NCI-H1694 (cell line): ENCODE measurements at places on chromosomes 3 and 15.

GRCh38 chr3:65303431-65303830 lies 615.6 kb upstream of the ADAMTS9 start:
- DNase-seq, result no peak

- DNase-seq, result no peak
Observed at GRCh38 chr3:158718490-158719170, 13.6 kb downstream of the RARRES1 start.

DNA sequence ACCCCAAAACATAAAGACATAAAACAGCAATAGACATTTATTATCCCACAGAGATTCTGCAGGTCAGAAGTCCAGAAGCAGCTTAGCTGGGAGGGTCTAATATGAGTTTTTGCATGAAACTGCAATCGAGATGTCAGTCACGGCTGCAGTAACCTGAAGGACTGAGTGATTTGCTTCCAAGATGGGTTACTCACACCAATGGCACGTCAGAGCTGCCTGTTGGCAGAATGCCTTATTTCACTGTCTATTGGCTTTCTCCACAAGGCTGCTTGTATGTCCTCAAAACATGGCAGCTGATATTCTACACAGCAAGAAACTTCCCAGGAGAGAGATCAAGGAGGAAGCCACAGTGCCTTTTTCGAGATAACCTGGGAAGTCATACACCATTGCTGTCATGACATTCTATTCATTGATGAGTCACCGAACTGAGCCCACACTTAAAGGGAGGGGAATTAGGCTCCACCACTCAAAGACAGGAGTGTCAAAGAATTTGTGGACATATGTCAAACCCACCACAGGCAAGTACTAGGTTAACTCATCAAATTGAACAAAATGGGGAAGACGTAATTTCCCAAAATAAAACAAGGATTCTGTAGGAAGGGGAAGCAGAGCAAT lies 122.2 kb downstream of the SYNPR start:
- no peak for DNase-seq

DNA sequence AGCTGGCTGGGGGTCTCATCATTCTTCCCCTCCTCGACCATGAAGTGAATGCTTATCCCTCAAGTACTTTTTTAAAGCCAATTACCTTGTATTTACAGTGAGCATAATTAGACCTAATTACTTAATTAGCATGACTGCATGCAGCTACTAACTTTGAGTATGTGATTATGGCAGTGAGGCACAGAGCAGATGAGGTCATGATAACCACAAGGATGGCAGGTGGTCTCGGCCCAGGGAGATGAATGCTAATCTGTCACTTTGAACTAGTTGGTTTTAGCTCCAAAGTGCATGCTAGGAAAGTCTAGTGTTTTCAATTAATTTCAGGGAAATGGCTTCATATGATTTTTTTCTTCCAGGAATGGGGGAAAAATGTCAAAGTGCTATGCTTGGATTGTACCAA lies 233.8 kb downstream of the NTRK3 start:
- peak; percentile 12 for DNase-seq

DNA sequence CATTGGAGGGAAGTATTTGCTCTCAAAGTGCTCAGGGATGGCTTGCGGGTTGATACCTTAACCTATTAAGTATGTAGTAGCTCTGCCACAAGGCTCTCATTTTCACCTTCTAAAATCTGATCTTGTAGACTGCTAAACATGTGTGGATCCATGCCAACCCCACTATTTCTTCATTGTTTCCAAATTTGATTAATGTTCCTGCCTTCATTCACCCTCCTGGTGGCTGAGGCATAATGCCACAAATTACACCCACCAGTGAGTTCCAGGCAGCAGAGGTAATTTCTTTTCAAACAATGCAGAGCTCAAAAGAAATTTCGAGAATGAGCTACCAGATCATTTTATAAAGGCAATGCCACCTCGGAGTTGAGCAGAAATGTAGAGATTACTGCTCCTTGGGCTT lies 71.0 kb downstream of the EDEM1 start:
- DNase-seq, result no peak

DNA sequence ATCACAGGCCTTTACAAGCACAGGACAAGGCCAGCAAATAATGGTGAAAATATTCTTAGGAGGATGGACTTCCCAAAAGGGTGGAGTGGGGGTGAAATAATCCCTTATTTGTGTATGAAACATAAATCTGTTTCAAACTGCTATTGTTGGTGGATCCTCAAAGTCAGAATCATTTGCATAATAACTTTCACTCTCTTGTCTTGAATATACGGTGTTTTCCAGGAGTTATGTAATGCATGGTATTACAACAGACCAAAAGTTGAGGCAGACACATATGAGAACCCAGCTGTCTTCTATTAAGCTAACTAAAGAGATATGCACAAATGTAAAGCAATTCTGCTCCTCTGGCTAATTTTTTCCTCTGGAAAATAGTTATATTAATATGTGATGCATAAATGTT lies 57.7 kb downstream of the PRTG start:
- DNase-seq, result no peak

- no peak for DNase-seq
Observed at GRCh38 chr3:116877968-116878367, 168.4 kb downstream of the TUSC7 start.

GRCh38 chr3:100947119-100947518 lies 46.1 kb downstream of the ABI3BP start:
- no peak for DNase-seq

DNA sequence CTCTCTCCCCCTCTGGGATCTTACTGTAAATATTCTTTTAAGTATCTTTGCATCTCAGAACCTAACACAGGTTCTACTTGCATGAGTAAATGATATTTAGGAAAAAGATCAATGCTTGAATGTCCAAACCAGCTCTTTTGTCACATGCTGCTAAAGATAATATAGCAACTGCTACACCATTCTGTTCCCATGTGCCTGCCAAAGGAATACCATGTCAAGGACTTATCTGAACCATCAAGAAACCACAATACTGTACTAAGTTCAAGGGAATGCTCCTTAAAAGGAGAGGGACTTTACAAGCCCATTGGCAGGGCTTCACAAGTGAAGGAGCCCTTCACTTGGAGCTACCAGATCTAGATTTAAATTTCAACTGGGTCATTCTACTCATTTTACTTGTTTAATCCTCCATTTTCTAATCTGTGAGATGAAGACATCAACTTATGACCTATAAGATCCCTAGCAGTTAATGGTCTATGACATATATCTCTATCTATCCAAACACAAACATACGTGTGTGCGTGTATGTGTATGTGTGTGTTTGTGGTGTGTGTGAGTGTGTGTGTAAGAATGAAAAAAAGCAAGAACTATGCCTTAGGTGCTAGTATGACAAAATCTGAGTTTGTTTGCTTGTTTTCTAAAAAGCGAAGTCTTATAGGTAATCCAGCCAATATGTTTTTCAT lies 13.0 kb upstream of the SEC62 start:
- DNase-seq, result no peak

DNA sequence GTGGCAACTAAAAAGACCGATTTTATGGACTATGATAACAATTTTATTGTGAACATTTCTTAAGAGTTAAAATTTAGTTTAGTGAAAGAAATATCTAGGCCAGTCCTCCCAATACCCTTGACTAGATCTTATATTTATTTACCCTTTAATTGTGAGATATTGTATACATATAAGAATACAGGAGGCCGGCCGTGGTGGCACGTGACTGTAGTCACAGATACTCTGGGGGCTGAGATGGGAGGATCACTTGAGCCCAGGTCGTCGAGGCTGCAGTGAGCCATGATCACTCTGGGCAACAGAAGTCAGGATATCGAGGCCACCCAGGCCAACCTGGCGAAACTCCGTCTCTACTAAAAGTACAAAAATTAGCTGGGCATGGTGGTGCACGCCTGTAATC lies 756 bp upstream of the RMDN3 start:
- DNase-seq, result no peak

GRCh38 chr3:104069114-104069513 lies 1297.6 kb upstream of the ALCAM start:
- no peak for DNase-seq

DNA sequence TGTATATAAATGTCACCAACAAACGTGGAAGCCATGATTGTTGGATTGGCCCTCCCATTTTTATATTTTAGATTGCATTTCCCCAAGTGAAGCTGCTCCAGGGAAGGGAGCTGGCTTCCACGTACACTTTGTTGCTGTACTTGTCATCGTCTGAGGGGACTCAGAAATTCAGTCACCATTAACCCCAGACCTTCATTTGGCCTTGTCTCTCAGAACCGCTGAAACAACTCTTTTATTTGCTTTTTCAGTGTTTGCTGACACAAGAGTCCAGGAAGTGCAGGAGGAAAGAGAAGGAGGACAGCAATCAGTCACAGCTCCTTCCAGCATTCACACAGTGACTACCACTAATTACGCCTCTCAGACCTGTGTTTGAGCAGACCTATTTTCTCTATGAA lies 276.5 kb downstream of the TBL1XR1 start:
- no peak for DNase-seq

DNA sequence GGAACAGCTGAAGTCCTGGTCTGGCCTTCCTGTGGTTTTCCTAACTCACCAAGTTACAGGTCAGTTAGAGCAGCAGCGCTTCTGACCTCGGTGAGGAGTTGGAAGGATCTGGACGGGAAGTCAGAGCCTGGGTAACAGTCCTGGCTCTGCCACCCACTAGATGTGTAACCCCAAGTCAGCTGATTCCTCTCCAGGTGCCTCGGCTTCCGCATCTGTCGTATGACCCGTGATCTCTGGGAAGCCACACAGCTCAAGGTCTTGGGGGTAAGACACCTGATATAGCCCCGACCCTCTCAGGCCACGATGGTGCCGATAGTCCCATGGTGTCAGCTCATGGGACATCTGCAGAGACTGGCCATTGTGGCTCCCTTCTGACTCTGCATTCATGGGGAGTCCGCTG lies 8.3 kb upstream of the PIGZ start:
- no peak for DNase-seq

DNA sequence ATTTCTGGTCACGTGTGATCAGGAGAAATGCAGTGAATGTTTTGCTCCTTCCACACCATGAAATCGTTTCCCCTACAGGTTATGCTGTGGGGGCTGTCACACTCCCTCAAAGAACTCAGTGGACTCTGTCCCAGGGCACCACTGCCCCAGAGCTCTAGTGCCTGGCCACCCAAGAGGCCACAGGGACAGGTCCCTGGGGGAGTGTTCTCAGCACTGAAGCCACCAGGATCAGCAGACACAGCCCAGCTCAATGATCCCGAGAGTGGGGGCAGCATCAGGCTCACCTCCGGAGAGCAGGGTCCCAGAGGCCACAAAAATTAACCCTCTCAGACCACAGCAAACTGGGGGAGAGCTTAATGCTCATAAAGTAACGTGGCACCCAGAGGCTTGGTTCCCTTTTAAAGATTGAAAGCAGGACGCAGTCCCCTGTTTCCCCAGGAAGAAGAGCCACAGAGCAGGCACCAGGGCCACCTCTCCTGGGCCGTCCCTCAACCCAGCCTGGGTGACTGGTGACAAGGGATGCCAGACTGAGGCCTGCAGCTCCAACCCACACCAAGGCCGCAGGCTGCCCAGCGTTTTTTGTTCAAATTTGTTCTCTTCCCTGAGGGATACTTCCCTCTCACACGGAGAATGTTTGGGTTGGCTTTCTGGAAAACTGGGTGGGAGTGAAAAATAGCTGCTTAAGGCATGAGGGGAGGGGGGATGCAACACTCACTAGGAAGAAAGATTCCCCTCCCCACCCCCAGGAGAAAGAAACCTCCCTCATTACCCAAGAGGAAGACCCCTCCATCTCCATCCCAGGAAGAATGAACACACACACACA lies 123.3 kb upstream of the IGF1R start:
- DNase-seq, result no peak

- no peak for DNase-seq
Observed at GRCh38 chr3:58691997-58692396, 25.4 kb upstream of the FAM3D start.

- DNase-seq, result no peak
Observed at GRCh38 chr3:29374226-29374625, 93.4 kb downstream of the RBMS3 start.

- DNase-seq, result no peak
Observed at GRCh38 chr3:54818486-54818885, 109.4 kb downstream of the LRTM1 start.

DNA sequence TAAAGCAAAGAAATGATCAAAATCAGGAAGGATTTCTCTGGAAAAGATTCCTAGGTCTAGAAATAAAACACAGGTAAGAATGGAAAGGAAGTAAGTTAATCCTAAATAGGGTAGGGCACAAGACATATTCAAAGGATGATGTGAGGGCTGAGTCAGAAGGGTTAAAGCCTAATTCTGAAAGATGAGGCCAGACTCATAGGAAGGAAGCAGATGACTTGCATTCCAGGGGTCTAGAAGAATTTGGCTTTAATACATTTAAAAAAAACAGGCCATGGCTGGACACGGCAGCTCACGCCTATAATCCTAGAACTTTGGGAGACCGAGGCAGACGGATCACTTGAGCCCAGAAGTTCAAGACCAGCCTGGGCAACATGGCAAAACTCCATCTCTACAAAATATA lies 3.2 kb downstream of the SSR3 start:
- DNase-seq, result no peak

- DNase-seq, result no peak
Observed at GRCh38 chr15:43930079-43930478, 103.3 kb downstream of the WDR76 start.

DNA sequence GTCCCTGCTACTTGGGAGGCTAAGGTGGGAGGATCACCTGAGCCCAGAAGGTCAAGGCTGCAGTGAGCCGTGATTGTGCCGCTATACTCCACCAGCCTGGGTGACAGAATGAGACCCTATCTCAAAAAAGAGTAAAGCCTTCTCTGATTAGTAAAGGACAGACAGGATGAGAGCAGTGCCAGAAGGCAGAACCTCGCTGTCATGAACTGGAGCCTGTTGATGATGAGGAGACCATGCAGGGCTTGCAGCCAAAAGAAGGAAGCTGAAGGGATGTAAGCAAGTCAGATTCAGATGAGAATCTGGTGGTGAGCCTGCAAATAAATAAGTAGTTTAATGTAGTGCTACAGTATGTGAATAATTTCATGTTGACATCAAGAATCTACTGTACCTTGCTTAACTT lies 52.8 kb downstream of the USP50 start:
- DNase-seq, result no peak

DNA sequence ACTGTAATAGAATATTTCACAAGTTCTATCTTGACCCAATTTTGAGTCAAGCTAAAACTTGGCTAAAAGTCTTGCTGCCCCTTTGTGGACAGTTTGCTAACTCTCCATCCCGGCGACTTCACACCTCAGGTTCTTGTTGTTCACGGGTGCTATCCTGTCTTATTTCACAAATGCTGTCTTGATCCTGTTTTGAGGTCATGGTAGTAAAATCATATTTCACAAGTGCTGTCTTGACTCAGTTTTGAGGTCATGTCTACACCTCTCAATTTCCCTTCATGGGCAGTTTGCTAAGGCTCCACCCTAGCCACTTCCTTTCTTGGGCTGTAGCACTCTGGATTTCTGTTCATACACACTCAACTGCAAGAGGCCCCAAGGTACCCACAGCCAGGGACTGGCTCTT lies 45.0 kb upstream of the GK5 start:
- DNase-seq, result no peak
